ENCODE measurements at places on chromosomes 11 and 22.

DNA sequence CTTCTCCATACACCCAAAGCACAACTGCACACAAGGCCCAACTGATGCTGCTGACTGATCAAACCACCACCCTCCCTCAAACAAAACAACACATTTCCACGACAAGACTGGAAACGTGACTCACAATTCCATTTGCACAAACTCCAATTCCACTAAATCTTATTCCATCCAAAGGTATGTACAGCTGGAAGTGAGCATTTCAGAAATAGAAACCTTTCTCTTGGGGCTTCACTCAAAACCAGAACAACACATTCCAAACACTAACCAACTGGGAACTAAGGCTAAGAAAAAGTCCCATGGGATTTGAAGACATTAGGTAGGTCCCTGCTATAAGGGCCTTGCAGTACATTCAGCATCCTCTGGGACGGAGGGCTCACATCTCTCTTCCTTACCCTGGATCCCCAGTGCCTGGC, 19.6 kb downstream of the MORC2 start:
- no peak for DNase-seq

- no peak for DNase-seq
These were observed 72.1 kb downstream of the RNF169 start for GRCh38 chr11:74820763-74821162.

GRCh38 chr22:19970479-19971275, 29.1 kb upstream of the TXNRD2 start:
- peak; percentile 69 for DNase-seq

DNA sequence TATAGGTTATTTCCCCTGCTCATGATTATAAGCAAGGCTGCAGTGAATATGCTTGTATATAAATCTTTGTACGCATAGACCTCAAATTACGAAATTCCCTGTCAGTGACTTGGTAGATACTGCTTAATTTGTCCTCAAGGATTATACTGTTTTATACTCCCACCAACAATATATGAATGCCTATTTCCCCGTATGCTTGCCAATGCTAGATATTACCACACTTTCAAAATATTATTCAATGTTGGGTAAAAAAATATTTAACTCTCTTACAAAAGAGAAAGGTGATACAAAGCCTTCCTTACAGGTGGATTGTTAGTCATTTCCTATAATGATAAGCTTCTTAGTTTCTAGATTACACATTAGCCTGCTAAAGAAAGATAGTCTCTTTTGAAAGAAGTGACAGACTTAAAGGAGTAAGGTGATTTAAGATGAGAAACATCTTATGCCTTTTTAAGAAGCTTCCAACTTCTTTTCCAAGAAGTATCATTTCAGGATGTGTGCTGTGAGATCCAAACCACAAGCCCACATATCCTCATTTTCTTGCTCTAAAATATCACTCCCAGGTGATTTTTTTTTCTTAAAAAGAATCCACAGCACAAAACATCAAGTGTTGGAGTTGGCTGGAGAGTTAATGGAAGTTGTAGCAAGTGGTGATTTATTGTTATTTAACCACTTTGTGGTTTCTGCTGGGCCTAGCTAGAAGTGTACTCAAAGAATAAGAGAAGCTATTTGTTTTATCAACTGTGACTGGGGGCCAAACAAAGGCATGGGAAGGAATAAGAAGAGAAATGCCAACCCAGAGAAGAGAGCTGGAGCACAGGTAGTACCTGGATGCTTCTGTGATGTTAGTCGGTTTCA, 59.2 kb downstream of the BARX2 start:
- DNase-seq = no peak

GRCh38 chr11:111221208-111221607, 24.3 kb upstream of the POU2AF2 start:
- no peak for DNase-seq

DNA sequence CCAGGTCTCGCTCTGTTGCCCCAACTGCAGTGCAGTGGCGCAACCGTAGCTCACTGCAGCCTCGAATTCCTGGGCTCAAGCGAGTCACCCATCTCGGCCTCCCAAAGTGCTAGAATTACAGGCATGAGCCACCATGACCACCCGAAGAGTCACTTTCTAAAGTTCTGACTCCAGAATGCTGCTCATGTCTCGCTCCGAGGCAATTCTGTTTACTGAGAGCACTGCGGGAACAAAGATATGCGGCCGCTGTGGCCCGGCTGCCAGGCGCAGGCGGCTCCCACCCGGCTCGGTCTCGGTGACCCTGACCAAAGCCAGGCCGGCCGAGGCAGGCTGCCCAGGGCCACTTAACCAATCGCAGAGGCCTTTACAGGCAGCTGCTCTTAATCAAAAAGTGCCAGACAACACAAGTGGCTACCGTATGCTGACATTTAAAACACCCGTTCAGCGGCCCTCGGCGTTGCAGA, 78.7 kb downstream of the PHF21B start:
- no peak for DNase-seq

- peak; percentile 42 for DNase-seq
These were observed 27.7 kb upstream of the PARVB start for GRCh38 chr22:43996170-43996980.

- no peak for DNase-seq
These were observed 49.0 kb downstream of the DNHD1 start for GRCh38 chr11:6545917-6546605.

GRCh38 chr22:42519525-42520401, at the start of gene RRP7A:
Gene RRP7A (minus strand): TSS chr22:42519796. CDS start chr22:42519786, 10 bp downstream.
- DNase-seq = peak; percentile 81

GRCh38 chr11:134742224-134742612, 330.2 kb upstream of the B3GAT1 start:
- no peak for DNase-seq

DNA sequence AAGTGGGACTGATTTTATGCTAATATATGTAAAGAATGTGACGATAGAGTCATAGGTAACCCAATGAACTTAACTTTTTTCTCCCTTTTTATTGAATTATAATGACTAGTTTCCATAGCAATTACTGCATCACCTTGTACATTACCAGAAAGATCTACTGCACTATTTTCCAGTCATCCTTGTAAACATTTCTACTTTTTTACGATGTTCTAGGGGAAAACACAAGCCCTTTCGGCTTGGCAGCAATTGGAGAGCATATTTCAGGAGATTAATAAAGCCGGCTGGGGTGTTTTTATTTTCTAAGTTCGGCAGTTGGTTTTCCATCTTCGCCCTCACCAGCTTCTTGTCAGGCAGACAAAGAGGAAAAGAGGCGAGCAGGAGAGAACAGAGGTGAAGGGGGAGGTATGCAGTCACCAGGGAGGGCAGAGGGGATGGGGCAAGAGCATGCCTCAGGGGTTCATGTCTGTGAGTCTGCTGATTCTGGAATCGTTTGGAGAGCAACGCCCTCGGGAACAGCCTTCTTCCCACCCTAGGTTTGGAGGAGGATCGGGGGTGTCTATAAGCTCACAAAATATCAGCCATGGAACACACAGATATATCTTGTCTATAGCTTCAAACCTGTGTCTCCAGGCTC, 476.4 kb downstream of the MIAT start:
- DNase-seq = no peak

GRCh38 chr11:10746871-10747270, 4.2 kb upstream of the CTR9 start:
- DNase-seq = no peak

- no peak for DNase-seq
These were observed 13.7 kb upstream of the TSG101 start for GRCh38 chr11:18540207-18541009.

DNA sequence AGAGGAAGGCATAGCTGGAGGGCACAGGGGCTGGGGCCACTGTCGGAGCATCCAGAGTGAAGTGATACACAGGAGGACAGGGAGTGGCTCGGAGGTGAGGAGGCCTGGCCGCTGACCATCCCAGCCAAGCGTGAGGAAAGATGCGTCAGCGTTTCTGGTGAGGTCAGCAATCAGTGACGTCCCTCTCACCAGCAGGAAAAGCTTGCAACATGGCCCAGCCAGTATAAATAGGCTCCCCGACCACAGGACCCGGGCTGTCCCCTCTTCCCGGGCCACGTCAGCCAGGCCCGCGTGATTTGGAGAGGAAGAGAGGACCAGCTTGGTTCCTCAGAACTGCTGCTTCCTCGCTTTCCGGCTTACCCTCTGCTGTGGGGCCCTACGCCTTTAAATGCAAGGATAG, 4.2 kb upstream of the OSM start:
- DNase-seq = no peak

DNA sequence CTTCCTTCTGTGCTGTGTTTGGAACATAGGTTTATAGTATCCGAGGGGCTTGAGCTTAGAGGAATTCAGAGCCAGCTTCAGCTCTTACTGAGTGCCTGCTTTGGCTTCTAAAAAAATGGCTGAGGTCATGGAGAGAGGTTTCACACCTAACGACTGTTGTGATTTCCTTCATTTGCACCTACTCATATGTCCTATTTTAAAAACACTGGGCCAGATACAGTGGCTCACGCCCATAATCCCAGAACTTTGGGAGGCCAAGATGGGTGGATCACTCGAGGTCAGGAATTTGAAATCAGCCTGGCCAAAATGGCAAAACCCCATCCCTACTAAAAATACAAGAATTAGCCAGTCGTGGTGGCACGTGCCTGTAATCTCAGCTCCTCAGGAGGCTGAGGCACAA, 38.3 kb upstream of the SYT13 start:
- DNase-seq = no peak

DNA sequence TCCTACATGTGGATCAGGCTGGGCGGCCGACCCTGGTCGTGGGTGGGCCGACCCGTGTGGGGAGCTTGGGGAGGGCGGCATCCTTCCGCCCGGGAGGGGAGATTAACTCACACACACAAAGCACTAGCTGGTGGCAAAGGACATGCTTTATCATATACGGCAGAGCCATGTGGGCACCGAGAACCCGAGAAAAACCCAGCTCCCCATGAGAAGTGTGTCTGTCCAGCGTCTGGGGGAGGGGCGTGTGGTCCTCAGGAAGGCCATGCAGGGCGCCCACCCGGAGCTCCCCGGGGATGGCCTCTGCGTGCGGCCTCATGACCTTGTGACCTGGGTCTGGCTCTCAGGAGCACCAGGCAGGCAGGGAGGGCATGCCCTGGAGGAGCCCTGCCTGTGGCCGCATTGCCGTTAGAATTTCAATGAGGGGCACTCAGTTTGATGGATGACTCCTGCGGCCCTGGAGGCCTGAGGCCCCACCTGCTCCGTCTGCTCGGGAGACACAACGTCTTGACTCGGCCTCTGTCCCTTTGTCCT, 39.4 kb upstream of the TOLLIP start:
- no peak for DNase-seq

DNA sequence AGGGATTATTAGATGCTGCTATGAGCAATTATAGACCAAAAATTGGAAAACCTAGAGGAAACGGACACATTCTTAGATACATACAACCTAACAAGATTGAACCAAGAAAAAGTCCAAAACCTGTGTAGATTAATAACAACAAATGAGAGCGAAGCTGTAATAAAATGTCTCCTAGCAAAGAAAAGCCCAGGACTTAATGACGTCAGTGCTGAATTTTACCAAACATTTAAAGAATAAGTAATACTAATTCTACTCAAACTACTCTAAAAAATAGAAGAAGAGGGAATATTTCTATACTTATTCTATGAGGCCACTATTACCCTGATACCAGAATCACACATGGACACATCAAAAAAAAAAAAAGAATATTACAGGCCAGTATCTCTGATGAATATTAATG, 309.5 kb upstream of the ANO5 start:
- DNase-seq = no peak

DNA sequence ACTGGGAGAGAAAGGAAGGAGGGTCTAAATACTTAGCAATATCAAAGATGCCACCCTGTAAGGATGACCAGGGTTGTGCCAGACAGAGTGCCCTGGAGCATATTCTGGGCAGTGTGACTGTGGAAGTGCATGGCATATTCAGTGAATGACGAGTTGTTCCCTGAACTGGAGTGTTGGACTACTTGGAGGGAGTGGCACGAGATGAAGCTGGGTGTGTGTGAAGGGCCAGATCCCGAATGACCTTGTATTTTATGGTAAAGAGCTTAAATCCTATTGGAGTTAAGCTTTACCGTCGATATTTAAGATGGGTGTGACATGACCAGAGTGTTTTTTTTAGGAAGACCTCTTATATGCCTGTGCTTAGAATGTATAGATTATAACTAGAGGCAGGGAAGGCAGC, 48.8 kb downstream of the STIM1 start:
- no peak for DNase-seq

- no peak for DNase-seq
These were observed 40.9 kb upstream of the BLID start for GRCh38 chr11:122156940-122157382.

GRCh38 chr11:117519590-117519989, 191.9 kb downstream of the CEP164 start:
- no peak for DNase-seq
